ENCODE measurements at places on chromosomes 2 and 18.

DNA sequence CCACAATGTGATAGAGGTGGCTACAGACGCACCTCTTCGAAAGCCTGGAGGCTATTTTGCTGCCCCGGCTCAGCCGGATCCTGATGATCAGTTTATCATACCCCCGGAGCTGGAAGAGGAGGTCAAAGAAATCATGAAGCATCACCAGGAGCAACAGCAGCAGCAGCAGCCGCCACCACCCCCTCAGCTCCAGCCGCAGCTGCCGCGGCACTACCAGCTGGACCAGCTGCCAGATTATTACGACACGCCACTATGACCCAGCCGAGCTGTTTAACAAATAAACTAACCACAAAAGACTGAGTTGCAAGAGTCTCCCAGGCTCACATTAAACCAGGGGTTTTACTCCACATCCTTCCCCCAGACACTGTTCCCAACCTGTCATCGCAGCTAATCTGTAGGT lies 263.8 kb downstream of the PHLPP1 start:
- peak; percentile 69 for DNase-seq

GRCh38 chr2:196266351-196266750 lies 95.0 kb upstream of the STK17B start:
- DNase-seq, result no peak

DNA sequence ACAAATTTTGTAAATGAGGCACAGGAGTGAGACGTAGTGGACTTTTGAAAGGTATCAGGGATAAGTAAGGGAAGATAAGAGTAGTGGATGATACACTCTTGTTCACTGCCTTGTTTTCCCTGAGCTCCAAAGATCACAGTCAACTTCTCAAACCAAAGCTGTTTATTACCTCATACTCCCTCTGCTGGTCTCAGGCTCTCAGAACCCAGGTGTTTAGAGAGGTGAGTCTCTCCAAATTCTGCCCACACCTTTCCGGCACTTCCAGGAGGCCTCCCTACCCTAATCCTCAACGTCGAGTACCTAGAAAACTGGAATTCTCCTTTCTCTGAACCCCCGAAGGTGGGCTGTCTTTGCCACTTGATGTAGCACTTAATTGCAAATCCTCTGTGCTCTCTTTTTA lies 621.1 kb downstream of the BCL11A start:
- DNase-seq, result no peak

GRCh38 chr2:120400551-120400950 lies 54.6 kb downstream of the INHBB start:
- no peak for DNase-seq

DNA sequence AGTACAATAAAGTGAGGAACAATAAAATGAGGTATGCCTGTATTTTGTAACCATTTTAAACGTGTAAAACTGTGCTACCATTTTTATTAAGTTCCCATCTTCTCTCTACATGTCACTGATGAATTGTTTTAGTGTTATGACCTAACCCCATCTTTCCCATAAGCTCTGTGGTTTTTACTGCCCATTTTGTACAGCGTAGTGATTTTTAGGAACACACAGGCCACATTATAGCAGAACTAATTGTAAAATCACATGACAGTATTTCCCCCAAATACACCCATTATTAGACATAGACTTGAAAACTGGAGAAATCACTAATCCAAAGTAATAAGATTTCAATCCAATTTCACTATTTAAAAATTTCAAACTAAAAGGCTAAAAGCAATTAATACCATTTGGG lies 130.7 kb downstream of the TMEM247 start:
- DNase-seq, result no peak

DNA sequence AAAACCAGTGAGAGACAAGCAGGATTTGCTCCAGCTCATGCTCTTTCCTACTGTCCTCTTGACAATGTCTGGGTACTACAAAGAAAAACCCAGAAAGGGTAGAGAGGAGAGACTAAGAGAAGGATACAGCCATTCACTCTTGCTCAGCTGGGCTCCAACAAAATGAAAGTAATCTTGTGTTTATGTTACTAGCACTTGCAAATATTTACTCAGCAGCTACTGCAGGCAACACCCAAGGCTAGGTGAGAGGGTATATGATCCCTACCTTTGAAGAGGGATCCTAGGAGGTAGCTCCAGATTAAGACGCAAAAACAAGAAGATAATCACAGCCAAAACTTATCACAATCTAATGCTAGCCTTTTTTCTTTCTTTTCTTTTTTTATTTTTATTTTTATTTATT lies 329.6 kb upstream of the ACVR2A start:
- DNase-seq, result no peak

- DNase-seq, result no peak
These were observed 1107.2 kb downstream of the DPP10 start for GRCh38 chr2:115549611-115550130.

DNA sequence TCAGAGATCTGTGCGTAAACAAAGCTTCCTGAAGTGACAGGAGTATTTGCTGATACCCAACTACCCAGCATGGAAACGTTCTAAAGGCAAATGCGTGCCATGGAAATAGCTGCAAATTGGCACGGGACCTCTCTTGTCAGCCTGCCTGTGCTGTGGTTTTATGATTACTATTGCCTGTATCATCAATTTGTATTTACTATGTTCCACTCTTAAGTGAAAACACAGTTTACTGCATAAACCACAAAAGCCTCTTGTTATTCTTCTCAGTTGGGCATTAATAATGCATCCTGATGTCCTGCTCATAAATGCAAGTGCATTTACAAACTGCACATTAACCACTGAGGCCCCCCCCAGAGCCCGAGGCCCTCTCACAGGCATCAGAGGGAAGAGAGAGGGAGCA lies 196.6 kb upstream of the SLC35G4 start:
- DNase-seq, result no peak

- DNase-seq, result no peak
These were observed 21.4 kb downstream of the ZNF24 start for GRCh38 chr18:35322486-35323458.

DNA sequence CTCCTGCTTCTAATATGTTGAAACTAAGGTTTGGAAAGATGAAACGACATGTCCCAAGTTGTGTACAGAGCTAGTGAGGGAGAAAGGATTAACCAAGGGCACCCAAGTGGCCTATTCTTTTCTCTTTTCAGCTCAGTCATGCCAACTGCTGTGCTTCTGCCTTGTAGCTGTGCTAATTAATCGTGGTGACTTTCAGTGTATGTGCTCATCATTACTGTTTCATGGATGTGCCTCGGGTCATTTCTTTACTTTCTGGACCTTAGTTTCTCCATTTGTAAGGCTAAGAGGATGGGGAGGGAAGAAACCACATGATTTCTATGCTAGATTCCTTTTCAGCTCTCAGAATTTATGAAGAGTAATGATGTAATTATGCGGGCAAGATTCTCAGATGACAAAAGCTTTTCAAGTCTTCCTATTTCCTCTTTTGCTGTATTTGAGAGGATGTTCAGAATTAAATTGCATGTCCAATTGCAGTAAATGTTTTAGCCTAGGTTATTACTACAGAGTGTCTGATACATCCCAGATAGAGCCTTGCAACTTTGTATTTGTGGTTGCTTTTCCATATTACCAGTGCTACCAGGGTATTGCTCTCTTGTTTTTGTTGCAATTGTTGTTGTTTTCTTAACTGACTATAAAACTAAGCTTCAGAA lies 621.2 kb downstream of the CNTNAP5 start:
- DNase-seq, result no peak

DNA sequence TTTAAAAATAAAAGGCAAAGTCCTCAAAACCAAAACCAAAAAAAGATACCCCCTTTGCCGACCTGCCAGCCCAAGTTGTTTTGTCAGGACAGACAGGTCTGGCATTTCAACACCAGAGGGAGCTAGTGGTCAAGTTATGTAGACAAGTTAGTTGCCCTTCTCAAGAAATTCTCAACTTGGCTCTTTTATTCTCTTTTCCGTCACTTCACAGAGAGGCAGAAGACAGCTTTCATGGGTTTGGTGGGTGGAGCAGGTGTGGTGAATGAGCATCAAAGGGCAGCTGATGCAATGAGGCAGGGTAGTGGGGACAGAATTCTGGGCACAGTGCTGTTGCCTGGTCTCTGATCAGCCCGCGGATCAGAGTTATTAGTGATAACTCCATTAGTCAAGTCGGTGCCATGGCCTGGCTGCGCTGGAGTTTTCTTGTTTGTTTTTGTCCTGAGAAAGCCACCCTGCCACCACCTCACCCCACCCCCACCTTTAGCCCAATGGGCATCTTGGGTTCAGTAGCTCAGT lies 303.7 kb upstream of the EPAS1 start:
- DNase-seq, result no peak

DNA sequence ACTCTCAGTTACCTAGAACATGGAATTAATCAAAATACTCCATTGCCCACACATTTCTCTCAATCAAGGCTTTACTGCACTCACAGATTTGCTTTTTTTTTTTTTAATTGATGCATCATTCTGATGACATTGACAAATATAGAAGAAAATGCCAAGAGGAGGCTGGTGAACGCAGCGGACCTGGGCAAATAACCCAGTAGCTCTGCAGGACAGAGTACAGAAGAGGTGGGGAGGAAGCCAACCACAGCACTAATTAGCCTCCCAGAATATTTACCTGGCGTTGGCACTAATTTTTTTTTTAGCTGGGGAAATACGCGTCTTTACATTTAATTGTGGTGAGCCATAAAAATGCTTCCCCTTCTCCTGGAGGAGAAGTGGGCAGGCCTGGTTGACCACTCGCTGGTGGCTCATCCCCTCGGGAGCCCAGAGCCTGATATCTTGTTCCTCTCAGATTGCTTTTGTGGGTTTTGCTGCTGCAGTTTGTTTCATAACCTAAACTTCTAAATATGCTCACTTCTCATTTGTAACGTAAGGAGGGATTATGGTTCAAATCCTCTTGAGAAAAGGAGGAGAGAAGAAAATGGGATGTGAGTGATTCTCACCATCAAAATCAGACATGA lies 165.8 kb upstream of the EPB41L3 start:
- DNase-seq, result no peak

DNA sequence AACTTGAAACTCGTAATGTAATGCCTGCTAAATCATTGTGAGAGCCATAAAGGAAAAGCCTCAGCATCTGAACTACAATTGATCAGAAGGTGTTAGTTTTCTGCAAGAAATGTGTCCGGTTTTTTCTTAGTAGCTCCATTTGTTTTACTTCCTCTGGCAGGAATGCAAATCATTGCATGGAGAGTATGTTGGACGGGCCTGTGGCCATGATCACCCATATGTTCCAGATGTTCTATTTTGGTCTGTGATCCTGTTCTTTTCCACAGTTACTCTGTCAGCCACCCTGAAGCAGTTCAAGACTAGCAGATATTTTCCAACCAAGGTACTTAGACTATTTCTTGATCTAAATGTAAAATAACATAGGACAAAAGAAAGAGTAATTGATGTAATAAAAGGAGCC lies 126.6 kb downstream of the DPP4 start:
- no peak for DNase-seq

DNA sequence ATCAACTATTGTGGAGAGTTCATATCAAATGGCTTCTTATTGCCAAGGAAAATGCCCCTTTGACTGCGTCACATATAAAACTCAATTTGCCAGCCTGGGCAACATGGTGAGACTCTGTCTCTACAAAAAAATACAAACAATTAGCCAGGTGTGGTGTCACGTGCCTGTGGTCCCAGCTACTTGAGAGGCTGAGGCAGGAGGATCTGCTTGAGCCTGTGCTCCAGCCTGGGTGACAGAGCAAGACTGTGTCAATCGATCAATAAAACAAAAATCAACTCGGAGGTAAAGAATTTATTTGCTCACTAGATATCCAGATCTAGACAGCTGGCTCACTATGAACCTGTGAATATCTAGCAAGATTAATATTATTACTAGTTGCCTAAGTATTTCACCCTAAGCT lies 1.7 kb upstream of the ZCCHC2 start:
- DNase-seq, result no peak

- DNase-seq, result no peak
These were observed 44.6 kb downstream of the CD8B2 start for GRCh38 chr2:106531676-106532214.

GRCh38 chr2:225842939-225843338 lies 443.4 kb downstream of the NYAP2 start:
- DNase-seq, result no peak
